ENCODE measurements at places on chromosomes 13 and 19.

DNA sequence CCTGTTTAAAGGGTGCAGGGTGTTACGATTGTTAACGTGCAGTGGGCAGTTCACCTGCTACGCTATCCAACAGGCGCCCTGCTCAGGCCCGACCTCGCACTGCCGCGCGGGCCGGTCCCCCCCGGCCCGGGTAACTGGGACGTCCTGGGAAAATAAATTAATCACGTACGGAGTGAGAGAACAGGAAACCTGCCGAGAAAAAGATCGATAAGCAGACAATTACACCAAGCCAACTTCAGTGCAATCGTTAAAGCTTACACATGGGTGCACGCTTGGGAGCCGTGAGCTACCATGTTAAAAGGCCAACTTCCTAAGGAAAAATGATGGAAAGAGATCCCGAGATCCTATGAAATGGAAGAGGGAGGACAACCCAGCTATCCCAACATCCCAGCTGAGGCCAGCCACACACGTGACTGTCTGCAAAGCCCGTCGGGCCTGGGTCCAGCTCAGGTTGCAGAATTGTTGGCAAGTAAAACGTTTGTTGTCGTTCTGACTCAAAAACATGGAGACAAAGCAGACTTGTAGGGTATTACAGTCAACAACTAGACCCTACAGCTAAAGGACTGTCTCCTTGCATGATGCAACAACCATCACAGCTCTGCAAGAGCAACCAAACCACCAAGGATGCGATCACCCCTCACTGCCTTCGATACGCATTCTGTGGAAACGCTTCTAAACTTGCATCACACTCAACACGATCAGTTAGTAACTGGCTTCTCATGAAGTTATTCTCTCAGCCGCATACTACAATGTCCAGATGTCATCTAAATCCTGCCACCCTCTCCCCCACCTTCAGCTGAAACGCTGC is 741 bp upstream of the TUBGCP3 start:
- DNase-seq: peak; percentile 20

DNA sequence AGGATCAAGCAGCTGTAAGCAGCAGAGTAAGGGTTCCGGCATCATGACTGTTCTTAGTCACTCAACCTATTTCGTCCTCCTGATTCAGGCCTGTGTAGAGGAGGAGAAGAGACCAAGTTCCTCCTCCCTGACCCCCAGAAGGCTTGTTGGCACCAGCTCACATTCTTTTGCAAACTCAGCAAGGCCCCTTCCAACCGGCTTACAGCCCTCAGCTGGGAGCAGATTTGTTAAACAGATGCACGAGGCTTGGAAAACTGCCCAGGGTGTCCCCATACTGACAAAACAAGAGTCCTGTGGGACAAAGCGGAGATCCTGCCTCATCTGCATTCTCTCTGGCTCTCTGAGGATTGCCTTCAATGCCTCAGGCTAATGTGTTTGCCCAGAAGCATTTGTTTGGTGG is 113.2 kb upstream of the SOX21 start:
- peak; percentile 93 for DNase-seq

DNA sequence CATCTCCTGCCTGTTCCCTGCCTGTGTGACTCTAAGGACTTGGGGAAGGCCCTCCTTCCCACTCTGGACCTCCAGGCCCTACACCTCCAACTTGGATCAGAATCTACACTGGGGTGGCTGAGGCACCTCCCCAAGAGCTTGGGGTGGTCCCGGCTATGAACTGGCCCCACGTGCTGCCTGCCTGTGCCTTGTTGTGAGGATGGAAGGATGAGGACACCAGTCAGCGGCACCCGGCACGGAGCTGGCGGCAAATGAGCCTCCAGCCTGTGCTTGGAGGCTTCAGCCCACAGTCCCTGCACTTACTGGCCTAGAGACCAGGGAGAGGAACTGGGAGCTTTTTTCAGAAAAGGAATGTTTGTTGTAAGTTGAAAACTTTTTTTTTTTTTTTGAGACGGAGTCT is 8.5 kb downstream of the AKAP8 start:
- DNase-seq: no peak

DNA sequence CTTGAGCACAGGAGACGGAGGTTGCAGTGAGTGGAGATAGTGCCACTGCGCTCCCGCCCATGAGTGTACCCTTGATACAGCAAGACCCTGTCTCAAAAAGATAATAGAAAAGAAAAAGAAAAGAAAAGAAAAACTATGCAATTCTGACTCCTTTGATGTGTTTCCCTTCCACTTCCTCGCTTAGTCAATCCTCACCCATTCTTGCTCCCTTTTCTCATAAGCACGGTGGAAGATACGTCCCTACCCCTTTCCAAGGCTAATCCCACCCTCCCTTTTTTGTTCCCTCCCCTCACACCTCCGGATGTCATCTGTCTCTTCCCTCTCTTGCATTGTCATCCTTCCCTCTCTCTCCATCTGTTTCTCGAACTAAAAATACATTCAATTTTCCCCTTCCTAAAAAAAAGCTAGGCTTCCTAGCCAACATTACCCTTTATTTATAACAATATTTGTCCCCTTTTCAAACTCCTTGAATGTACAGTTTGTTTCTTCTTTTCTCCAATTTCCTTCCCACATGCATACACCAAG is 40.5 kb upstream of the ITM2B start:
- DNase-seq: no peak

DNA sequence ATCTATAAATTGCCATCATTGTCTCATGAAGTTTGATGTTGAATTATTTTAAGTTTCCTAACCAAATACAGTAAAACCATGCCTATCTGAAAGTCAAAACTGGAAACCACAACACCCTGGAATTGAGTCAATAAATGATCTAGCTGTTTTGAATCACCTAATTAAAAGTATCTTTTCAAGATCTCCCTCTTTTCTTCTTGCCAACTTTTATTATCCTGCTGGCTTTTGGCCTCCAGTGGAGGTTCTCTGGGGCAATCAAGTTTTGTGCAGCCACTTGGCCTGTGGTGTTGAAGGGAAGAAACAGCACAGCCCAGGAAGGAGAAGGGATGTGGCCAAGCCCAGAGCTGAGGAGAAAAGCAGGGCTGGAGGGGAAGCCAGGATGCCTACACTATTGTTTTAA is 255.4 kb downstream of the COG6 start:
- DNase-seq: no peak

Measured in NCI-H345 (cell line).